ENCODE measurements at places on chromosomes 16 and 17.

- DNase-seq: no peak
Observed at GRCh38 chr17:323181-323580, 29.4 kb downstream of the RPH3AL start.

- DNase-seq: no peak
Observed at GRCh38 chr17:66302761-66303626, 581 bp downstream of the PRKCA start.

- DNase-seq: no peak
Observed at GRCh38 chr16:57100445-57100844, 8.1 kb downstream of the CPNE2 start.

- DNase-seq: no peak
Observed at GRCh38 chr16:676913-677312, 1.4 kb downstream of the RHBDL1 start.

DNA sequence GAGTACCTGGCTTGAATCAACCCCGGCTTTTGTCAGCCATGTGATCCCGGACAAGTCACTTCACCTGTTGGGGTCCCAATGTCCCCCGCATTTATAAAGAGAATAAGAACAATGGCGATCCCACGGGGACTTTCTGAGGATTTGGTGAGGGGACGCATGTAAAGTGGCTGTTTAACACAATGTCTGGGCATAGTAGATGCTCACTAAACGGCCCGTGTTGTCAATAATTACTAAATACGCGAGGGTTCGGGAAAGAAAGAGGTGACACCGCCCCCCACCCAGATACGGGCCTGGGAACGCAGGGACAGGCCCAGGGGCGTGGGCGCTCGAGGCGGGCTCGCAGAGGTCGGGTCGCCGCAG is 1.8 kb downstream of the SYNGR3 start:
- no peak for DNase-seq

GRCh38 chr17:9533441-9533840 is 42.2 kb downstream of the STX8 start:
- no peak for DNase-seq

DNA sequence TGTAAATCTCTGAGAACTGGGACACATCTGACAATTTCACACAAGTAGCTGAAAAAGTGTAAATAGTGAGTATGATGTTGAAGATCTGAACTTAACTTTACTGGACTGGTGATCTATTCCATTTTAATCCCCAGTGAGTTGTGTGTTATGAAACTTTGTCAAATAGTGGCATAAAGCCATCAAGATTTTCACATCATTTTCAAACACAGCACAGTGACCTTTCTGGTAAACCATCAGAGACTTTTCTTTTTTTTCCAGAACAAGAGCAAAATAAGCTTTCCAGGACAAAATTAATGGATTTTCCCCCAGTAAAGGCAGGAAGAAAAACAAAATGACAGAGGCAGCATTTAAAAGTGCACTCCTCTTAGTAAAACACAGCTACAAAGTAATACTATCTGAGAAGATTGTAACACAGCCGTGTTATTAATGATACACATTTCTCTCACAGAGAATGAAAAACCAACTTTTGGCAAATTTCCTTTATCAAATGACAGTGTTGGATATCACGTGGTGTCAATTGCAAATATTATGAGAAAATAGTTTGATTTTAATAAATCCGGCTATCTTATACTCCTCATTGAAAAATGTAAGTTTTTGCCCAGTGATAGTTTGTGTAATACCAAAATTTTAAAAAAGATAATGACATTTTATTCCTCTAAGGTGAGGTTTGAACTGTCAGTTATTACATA is 16.8 kb upstream of the COL1A1 start:
- DNase-seq: no peak

DNA sequence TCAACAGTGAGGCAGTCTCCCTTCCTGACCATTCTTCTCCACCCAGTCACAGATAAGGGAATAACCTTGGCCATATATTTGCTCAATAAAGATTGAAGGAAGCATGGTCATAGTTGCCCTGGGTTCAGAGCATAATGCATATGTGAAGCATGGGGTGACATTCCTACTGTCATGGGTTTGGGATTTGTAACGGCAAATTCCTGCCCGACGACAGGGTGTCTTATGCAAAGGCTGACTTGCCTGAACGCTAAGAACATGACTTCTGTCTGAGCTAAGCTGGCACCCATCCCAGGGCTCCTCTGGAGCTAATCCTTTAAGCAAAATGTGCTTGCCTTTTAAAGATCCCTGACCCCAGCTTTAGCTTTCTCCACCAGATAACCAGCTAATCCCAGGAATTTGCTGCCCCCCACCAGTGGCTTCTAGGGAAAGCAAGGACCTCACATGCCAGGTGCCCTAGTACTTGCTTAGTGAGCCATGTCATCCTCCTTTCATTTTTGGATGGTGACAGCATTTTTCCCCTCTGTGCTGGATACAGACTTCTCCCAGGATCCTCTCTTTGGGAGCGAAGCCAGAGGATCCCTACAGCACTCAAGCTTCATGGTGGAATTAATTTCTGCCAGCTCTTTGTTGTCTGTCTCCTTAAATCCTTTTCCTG is 11.7 kb downstream of the SLC7A6OS start:
- no peak for DNase-seq

DNA sequence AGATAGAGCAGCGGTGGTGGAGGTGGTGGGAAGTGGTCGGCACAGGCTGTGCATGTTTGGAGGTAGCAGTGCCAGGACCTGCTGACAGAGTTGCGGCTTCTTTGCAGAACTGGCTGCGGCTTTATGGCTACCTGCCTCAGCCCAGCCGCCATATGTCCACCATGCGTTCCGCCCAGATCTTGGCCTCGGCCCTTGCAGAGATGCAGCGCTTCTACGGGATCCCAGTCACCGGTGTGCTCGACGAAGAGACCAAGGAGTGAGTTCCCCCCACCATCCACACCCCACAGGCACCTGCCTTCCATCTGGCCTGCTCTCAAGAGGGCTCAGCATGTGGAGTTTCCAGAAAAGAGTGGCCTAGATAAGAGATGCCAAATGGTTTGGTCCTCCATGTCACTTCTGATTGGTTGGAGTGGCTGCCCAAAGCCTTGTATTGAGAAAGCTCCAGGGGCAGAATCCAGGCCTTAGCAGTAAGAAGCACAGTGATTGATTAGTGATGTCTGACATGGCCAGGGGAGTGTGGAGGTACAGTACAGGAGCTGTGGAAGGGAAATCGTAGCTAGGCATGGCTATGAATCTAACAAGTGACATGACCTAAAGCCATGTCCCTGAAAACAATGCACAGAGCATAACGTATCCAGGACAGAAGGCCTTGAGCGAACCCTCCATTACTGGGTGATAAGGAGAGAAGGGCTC is 12.0 kb downstream of the MMP15 start:
- DNase-seq: no peak

- DNase-seq: no peak
Observed at GRCh38 chr17:35879773-35880654, at the start of gene CCL5. Gene CCL5 (minus strand): TSS chr17:35880360.

DNA sequence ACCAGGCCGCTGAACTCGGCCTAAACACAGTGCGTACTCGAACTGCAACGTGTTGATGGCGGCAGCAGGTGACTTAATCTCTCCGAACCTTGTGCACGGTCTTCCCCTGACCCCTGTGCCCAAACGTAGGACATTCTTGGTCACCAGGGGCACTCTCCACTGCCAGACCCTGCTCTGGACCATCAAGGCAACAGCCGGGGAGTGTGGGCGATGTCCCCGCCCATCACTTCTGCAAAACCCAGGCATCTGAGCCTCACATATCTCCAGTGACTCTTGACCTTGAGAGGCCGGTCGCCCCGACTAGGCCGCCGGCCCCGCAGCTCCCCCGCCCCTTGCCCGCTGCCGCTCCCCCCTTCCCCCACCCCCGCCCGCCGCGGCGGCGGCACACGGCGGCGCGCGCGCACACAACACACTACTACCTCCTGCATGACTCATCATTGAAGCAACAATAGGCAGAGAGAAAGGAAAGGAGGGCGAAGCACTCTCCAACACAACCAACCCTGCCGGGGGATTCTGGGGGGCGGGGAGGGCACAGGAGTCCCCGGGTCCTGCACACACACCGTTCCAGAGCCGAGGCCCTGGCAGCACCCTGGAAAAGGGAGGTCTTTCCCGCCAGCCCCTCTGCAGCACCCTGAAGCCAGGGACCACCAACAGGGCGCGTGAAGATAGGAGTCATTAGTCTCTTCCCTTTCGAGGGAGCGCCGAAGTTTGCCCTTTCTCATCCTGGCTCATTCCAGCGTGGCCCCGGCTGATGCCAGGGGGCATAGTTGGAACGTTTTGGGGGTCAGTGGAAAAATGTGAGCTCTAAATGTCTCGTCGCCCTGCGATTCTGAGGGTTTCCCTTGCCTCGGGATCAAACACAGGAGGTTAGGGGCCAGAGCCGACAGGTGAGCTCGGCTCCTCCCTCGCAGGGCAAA is 1.9 kb downstream of the MNT start:
- no peak for DNase-seq

GRCh38 chr16:4314532-4315185 is 1.2 kb upstream of the GLIS2 start:
- no peak for DNase-seq

- no peak for DNase-seq
Observed at GRCh38 chr17:74008196-74008595, 195.3 kb upstream of the RPL38 start.

- DNase-seq: no peak
Observed at GRCh38 chr16:82995924-82996441, 369.2 kb downstream of the CDH13 start.

GRCh38 chr17:44197980-44198720 is 1.5 kb downstream of the ATXN7L3 start:
- DNase-seq: no peak
